CD4-positive, alpha-beta T cell treated with Interleukin-15 for 4 hours (primary cell): ENCODE measurements at places on chromosomes 3 and 15.

DNA sequence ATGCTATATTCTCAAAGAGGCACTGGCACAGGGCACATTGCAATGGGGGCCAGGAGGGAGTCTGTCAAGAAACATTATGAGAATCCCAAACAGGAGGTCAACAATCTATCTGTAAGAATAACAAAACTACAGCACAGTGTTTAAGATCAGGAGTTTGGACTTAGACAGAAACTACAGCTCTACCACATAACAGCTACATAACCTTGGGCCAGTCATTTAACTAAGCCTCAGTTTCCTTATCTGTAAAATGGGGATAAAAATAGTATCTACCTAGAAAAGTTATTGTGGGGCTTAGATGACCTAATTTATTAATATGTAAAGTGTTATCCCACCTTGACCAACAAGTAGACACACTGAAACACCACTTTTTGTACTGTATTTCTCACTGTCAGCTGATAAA lies 9.9 kb downstream of the B4GALT4 start:
- DNase-seq, result no peak

- no peak for DNase-seq
Observed at GRCh38 chr15:63928185-63928842, 94.6 kb upstream of the HERC1 start.

- no peak for DNase-seq
Observed at GRCh38 chr3:182969853-182970252, 10.5 kb downstream of the DCUN1D1 start.

DNA sequence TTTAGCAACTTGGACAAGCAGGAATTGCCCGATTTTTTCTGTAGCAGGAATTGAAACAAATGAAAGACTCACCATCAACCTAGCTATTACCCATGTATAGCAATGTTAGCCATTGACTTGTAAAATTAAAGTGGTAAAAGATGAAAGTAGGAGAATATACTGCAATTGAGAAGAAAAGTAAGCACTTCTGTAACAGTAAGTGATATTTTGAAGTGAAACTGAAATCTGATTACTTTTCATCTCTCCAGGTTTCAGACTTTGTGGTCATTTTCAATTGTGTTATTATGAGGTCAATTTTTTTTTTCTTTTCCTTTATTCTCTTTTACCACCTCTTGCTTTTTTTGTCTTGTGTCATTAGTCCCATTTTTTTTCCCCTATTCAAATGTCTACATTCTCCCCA lies 1078.2 kb downstream of the ZPLD1 start:
- DNase-seq, result no peak

- DNase-seq, result no peak
Observed at GRCh38 chr3:43764471-43764870, 73.7 kb downstream of the ABHD5 start.

- no peak for DNase-seq
Observed at GRCh38 chr15:100997442-100997841, 78.3 kb downstream of the LRRK1 start.

DNA sequence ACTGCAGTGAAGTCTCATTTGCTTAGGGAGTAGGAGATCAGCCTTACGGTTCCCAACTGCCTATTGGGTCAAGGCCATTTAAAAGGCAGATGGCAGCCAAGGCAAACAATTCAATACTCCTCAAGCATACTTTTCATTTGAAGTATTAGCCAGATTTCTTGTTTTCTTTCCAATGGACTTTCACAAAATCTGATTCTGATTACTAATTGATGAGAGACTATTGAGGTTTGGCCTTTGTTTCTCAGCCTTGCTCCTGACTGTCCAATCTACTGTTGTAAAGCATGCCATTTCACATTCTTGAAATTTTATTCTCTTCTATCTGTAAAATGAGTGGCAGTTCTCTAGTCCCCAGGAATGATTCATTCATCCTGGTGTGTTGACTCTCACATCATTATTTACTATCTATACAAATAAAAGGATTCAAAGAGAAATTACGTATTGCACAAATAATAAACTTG lies 166.2 kb upstream of the TGFBR2 start:
- DNase-seq, result no peak

GRCh38 chr3:73140772-73141442 lies 79.4 kb downstream of the EBLN2 start:
- DNase-seq, result no peak

GRCh38 chr3:129382366-129382765 lies 46.1 kb downstream of the EFCAB12 start:
- DNase-seq, result no peak

- DNase-seq, result no peak
Observed at GRCh38 chr15:42461261-42461660, 29.7 kb downstream of the ZNF106 start.

GRCh38 chr3:188446014-188446413 lies 292.1 kb downstream of the LPP start:
- DNase-seq, result no peak

DNA sequence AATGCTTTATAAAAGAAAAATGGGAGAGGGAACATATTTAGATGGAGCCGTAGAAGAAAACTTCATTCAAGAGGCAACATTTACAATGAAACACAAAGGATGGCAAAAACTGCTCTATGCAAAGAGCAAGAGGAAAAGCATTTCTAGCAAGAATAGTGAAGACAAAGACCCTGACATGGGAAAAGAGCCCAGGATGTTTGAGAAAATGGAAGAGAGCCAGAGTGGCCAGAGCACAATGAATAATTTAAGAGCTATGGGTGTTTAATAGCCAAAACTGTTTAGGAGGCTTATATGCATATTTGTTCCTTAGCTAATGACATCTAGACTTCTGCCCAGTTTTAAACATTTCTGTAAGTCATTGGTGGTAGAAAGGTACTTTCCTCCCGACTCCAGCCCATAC lies 25.4 kb upstream of the SEMA6D start:
- DNase-seq, result no peak

DNA sequence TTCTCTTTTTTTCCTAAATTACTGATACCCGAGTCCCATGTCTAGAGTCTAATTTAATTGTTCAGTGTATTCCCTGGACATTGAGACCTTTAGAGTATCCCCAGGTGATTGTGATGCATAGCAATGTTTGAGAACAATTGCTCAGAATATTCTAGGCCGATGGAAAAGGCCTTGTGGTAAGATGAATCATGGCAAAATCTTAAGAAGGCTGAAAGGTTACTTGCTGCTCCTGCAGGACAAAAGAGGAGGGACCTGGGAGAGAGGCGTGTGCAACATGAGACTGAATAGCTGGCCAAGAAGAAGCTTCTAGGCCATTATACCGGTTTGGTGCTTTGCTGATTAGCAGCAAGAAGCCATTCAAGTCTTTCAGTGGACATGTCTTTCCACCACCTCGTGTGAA lies 256.6 kb downstream of the ROBO2 start:
- DNase-seq, result no peak

DNA sequence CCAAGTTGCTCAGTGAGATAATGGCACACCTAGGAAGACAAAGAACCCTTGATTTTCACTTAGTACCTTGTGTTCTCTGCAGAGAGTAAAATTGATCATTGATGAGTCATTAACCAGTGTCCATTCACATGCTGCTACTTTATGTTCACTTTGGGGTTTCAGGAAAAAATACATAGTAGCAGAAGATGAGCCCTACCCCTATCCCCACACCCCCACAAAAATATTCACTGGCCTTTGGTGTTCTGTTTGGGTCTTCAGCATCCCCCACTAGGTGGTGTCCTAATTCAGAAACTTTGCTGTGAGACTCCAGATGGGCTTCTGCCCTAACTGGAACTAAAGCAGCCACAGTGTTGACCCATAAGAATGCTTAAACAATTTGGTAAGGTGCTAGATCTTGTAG lies 178.8 kb downstream of the KLHL25 start:
- peak; percentile 55 for DNase-seq

GRCh38 chr3:149214702-149215101 lies 6.9 kb downstream of the CP start:
- DNase-seq, result no peak

GRCh38 chr15:100206643-100207042 lies 135.1 kb downstream of the ADAMTS17 start:
- DNase-seq, result no peak

- DNase-seq, result no peak
Observed at GRCh38 chr3:20905210-20905805, 719.3 kb upstream of the SGO1 start.

DNA sequence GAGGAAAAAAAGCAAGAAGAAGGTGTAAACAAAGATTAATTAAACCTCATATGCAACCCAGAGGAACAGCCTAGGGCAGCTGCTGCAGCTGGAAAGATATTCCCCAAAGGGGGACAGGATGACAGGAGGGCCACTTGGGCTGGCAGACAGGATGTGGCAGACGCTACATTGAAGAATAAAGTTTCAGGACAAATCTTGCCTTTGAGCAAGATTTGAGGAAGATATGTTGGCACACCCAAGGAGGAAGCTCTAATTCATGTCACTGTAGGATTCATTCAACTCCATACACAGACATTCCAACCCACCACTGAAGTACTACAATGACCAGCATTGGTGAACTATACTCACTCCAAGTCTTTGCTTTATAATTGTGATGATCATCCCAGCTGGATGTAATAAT lies 504.0 kb downstream of the SHQ1 start:
- DNase-seq, result no peak

DNA sequence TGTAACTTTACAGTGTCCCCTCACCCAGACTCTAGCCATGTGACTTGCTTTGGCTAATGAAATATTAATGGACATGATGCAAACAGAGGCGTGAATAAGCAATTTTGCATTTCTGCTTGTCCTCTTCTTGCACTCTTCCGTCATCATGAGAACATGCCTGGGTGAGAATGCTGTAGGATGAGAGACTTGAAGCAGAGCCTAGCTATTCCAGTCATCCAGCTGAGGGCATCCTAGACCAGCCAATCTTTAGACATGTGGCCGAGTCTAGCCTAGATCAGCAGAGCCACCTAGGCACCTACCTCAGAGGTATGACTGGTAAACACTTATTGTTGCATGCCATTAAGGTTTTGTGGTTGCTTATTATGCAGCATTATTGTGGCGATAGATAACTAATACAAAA lies 450.5 kb upstream of the AZI2 start:
- DNase-seq, result no peak

GRCh38 chr3:69120879-69121464 lies 1.4 kb downstream of the LMOD3 start:
- peak; percentile 92 for DNase-seq

GRCh38 chr3:187665764-187666402 lies 4.3 kb downstream of the SST start:
- no peak for DNase-seq

DNA sequence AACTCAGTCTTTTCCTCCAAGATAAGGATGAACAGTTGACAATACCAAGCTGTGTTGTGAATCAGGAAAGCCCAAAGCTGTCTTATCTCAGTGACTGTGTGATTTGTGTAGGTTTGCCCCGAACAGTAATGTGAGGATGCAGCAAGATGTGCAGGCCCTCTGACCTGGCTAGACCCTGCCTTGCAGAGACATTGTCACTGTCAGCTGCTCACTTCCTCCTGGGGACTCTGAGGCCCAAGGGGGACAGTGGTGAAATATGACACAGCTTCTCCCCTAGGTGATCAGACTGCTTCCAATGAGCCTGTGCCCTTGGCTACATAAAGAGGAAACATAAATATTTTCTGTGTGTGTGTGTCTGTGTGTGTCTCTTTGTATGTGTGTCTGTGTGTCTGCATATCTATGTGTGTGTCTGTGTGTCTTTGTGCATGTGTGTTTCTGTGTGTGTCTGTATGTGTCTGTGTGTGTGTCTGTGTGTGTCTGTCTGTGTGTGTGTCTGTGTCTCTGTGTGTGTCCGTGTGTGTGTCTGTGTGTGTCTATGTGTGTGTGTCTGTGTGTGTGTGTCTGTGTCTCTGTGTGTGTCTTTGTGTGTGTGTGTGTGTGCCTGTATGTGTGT lies 21.7 kb downstream of the LRRK1 start:
- no peak for DNase-seq

DNA sequence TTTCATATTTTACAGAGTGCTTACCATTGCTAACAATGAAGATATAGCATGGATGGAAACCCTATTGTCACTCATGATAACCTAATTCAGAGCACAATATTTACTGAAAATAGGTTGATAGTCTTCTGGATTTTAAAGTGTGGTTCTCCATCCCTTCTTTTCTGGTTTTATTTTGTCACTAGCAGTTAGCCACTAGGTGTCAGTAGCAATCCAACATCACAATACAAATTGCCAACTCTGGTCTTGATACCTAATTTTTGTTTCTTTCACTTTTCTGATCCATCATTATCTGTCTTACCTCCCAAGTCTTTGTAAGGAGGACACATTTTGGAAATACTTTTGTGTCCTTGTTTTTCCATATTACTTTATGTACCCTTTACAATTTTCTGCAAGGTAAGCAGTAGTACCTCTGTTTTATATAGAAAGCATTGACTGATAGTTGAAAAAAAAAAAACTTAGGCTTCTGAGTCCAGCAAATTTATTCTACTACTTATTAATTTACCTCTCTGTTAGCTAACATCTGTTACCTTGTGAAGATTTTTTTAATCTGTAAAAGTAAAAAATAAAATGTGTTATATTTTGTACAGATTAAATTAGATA lies 28.3 kb upstream of the CRYBG3 start:
- peak; percentile 64 for DNase-seq

GRCh38 chr15:60520013-60520824 lies 41.3 kb upstream of the ICE2 start:
- DNase-seq, result no peak

- no peak for DNase-seq
Observed at GRCh38 chr15:67564021-67564967, 21.8 kb downstream of the MAP2K5 start.

GRCh38 chr3:16375891-16376290 lies 110.9 kb downstream of the OXNAD1 start:
- DNase-seq, result no peak

DNA sequence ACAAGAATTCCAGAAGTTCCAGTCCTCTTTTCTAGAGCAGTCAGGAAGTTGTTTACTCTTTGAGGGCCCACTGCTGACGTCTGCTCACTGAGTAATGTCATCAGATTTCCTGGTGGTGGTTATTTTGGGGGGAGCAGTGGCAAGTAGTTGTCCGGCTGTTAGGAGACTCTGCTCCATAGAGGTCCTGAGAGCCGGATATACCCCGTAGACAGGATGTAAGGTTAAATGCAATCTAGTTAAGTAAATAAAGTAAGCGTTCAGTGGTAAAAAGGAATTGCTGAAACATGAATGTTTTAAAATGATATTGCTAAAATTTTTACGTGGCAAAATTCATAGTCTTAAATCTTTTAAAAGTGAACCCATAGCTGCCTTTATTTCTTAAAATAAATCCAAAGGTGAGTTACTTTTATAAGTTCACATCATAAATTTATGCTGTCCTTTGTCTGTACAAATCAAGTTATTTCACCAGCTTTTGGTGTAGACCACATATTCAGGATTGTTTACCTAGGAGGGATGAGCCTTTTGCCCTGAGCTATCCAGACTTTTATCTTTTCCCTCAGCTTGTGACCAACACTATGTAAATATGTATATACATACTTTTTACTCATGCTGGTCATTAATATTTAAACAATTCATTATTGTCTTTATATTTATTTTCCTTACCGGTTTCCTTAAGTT lies 65.8 kb downstream of the PDE8A start:
- DNase-seq, result no peak

GRCh38 chr3:11847607-11848006 lies 922 bp upstream of the TAMM41 start:
- DNase-seq, result peak; percentile 30

DNA sequence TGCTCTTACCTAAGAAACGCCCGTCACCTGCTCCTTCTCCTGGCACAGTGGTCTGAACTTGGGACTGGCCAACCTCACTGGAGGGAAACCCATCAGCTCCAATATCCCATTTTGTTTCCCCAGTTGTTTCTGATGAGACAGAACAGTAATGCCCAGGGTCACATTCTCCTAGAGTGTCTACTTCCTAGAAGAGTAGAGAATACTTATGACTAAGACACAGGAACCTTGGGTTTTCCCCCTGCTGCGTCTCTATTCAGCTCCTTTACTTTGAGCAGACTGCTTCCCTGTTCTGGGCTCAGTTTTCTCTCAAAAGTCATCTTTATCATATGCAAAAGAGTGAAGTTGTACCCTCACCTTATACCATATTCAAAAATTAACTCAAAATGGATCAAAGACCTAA lies 79.4 kb downstream of the POLR2M start:
- no peak for DNase-seq
